Smooth muscle cell of the brain vasculature (primary cell): ENCODE measurements at places on chromosomes 13 and 19.
A peak's percentile ranks its signal among the peaks of the same experiment; 100 is the strongest.

DNA sequence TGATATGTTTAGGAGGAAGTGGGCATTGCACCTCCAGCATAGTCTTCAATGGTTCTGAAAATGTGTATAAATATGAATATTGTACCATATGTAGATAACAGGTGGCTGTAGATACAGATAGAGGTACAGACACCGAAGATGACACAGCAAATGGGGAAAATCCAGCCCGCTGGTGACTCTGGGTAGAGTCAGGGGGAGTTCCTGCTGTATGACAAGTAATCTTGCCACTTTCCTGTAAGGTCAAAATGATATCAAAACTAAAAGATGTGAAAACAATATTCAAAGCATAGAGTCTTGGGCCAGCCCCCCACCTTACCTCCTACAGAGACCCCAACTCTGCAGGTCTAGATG is 17.8 kb downstream of the C2CD4C start:
- no peak for DNase-seq

GRCh38 chr19:8324186-8325050 is 3.1 kb downstream of the RPS28 start:
- no peak for DNase-seq

GRCh38 chr13:110559429-110559943 is 2.0 kb downstream of the RAB20 start:
- DNase-seq, result no peak

GRCh38 chr13:26680123-26680450 is 80.5 kb downstream of the GPR12 start:
- peak; percentile 31 for DNase-seq

- DNase-seq, result no peak
These were observed 148.6 kb upstream of the SOX21 start for GRCh38 chr13:94860981-94861407.

- DNase-seq, result no peak
These were observed 588 bp upstream of the DPY19L3 start for GRCh38 chr19:32404933-32405430.

- no peak for DNase-seq
These were observed 1.3 kb upstream of the CD177 start for GRCh38 chr19:43351998-43352746.

DNA sequence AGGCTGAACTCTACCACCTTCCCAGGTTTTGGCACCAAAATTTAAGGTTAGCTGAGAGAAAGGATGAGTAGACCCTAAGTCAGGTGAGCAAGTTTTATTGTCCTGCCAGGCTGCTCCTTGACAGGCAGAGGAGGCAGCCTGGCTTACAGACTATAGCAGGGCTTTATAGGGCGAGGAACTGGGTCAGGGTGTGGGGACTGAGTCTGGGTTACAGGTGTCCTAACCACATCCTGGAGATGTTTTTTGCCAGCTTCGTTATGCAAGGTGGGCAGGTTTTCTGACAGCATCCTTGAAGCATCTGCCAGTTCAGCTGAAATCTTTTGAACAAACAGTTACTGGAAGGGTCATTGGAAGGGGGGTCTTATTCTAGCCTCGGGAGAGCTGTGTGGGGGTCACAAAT is 905.7 kb upstream of the SLITRK5 start:
- no peak for DNase-seq

DNA sequence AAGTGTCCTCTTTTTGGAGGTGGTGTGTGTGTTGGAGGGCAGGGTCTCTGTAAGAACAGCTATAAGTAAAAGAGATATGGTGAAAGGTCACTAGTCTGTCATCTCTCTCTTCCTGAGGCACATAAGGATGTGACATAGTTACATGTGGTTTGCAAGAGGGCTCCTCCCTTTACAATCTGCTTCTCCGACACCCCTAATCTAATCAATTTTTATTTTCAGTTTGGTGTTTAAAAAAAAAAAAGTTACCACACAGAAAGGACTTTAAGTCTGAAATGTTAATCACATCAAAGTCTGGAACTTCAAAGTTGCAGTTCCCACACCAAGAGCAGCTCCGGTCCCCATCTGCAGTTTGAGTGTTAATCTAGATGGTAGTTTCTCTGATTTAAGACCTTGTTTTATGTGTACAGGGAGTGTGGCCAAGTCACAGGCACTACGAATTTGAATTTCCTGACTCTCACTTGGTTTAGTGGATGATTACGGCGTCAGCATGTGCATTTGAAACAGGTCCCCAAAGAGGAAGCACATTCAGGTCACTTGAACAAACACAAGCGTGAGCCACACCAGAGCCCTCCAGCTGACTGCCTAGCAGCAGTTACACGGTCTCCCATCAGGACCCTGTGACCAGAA is 53.1 kb downstream of the FOXO1 start:
- no peak for DNase-seq

GRCh38 chr13:47004540-47004939 is 107.7 kb upstream of the HTR2A start:
- DNase-seq, result no peak

- DNase-seq, result no peak
These were observed 12.5 kb downstream of the PBX4 start for GRCh38 chr19:19606021-19606420.

GRCh38 chr13:46571189-46571908 is 18.4 kb downstream of the LRCH1 start:
- no peak for DNase-seq

DNA sequence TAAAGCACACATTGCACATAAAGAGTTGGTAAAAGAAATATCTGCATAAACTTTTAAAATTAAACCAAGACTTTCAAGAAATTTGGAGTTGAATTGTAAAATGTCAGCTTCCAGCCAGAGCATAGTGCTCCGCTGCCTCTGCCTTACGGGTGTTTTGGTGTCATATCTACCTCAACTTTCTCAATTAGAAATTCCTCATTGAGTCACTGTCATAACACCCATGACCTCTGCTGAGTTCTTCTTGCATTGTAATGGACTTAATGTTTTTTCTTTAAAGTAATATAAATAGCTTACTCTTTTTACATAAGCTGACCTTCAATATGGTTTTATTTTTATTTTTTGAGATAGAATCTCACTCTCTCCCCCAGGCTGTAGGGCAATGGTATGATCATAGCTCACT is 551.0 kb upstream of the NBEA start:
- peak; percentile 32 for DNase-seq

DNA sequence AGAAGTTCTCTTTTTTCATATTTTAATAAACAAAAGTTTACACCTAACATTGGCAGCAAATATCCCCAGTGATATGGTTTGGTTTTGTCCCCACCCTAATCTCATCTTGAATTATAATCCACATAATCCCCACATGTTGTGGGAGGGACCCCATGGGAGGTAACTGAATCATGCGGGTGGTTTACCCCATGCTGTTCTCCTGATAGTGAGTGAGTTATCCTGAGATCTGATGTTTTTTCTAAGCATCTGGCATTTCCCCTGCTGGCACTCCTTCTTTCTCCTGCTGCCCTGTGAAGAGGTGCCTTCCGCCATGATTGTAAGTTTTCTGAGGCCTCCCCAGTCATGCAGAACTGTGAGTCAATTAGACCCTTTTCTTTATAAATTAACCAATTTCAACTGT is 214.7 kb downstream of the SLITRK1 start:
- no peak for DNase-seq

- DNase-seq, result no peak
These were observed 250.0 kb downstream of the DNAJC15 start for GRCh38 chr13:43273362-43273761.

GRCh38 chr19:11268783-11269267 is 6.5 kb upstream of the DOCK6 start:
- peak; percentile 76 for DNase-seq

DNA sequence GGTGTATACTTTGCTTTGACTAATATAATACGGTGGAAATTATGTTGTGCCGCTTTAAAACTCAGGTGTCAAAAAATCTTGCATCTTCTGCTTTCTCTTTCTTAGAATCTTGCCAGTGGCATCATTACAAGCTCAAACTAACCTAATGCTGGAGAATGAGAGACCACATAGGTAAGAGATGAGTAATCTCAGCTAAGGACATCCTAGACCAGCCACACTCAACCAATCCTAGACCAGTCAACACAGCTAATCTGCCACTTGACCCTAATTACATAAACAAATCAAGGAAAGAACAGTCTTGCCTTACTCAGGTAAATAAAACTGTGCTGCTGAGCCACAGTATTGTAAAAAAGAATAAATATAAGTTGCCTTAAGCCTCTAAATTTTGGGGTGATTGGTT is 1323.9 kb upstream of the SPRY2 start:
- no peak for DNase-seq

DNA sequence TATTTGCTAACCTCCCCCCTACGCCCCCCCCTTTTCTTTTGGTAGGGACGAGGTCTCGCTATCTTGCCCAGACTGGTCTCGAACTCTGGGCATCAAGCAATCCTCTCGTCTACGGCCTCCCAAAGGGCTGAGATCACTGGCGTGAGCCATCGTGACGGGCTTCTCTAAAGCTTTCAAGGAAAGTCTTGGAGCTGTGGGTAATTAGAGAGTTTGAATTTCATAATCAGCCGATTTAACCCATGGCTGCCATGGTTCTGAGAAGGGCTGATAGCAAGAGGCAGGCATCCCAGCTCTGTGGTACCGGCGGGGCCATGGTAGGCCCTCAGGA is 679 bp upstream of the ABHD8 start:
- DNase-seq, result no peak

DNA sequence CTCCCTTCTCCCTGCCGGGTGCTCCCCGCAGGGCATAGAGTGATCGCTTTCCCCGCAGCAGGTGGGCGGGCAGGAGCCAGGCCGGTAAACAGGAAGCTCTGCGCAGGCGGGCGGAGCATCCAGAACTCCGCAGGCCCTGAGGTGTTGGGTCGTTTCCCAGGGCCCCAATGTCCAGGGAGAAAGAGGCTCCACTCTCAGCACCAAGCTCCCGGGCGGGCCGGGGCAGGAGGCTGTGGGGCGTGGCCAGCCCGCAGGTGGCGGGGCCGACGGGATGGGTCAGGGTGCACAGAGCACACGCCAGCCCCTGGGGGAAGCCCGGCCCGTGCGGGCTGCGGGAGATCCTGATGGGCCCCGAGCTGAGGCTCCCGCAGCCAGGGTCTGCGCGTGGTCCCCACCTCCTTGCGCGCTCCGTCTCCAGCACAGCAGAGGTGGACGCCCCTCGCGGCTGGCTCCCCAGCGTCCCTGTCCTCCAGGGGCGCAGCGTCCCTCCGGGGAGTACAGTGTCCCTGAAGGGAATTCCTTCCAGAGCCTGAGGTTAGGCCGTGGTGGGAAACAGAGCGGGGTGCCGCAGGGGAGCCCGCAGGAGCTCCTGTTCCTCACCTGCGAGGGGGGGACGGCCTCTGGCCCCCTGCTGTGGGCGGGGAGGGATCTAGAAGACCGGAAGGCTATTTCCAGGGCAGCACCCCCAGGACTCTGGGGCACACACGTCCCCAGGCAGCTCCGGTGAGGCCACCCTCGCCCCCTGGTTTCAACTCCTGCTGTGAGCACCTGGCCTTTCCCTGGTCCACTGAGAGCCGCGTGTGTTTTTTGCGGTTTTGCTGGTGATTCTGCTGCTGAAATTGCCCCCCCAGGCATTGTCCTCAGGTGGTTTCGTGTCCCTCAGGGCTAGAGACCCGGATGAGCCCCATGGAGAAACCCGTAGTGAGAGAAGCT is 12.2 kb downstream of the PIP5K1C start:
- DNase-seq, result no peak

DNA sequence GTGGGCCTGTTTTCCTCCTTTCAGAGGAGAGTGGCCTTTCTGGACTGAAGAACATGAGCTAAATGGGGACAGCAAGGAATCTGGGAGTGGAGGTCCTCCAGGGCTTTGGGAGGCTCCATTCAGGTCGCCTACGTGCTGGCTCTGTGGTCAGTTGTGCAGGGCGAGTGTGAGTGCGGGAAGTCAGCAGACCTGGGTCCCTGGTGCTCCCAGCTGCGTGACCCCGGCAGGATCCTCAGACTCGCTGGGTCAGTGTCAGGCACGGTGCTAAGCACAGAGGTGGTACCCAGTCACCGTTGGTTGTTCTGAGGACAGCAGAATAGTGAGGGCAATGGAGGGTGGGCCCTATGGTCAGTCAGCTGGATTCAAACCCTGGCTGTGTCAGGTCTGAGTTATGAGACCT is 85.8 kb downstream of the SIPA1L3 start:
- DNase-seq, result no peak

- DNase-seq, result no peak
These were observed 28.7 kb upstream of the EPHX3 start for GRCh38 chr19:15260939-15261338.

DNA sequence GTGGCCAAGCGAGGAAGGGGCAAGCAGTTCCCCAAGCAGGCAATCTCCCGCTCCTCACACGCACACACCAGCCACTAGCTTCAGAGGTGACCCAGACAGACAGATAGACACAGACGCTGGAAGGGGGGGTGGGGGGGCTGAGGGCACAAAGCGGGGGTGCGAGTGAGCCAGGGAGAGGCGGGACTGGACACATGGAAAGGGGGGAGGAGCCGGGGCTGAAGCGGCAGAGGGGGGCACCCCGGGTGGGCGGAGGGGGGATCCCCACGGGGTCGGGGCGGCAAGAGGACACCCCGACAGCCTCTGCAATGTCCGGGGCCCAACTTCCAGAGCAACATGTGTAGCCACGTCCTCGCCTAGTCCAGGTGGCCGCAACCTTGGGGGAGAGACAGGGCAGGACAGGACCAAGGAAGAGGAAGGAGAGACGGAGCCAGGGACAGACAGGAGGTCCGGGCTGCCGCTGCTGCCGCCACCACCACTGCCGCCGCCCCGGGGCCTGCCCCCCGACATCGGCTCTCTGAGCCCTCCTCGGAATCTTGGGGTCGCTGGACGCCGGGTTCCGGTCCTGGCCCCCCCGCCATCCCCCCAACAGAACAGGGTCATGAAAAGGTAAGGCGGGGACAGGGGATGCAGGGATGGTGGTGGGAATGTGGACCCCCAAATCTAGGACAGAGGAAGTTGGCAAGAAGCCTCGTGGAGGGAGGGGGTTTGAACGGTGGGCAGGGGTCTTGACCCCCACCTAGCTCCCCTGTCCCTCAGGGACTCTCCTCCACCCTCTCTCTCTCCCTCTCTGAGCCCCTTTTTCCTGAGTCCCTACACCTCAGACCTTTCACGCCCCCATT is 1.1 kb downstream of the GRIN2D start:
- DNase-seq, result no peak

GRCh38 chr13:45784755-45785675 is 66.5 kb downstream of the SIAH3 start:
- DNase-seq, result no peak

DNA sequence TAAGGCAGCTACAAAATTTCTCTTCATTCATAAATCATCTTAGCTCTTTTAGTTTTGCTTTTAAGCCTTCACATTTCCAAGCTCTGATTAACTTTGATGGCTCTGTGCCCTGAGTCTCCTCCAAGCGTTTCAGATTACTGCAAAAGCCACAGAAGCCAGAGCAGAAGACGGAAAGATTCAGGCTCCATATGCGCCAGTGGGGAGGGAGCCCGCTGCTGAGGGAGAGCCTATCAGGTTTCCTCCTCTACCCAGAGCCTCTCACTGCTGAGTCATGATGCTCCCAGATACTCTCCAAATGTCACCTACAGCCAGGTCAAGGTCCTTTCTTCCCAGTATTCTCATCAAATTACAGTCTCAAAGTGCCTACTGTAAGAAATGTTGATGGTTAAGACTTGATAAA is 193.6 kb downstream of the RAP2A start:
- peak; percentile 36 for DNase-seq

GRCh38 chr13:113343692-113343968 is 20.3 kb downstream of the GRTP1 start:
- DNase-seq, result no peak

- DNase-seq, result no peak
These were observed 82.8 kb upstream of the ZNF536 start for GRCh38 chr19:30289336-30289735.

GRCh38 chr13:21138561-21138960 is 37.8 kb downstream of the SKA3 start:
- DNase-seq, result no peak
